SK-N-SH treated with all-trans-retinoic acid at 6 μM for 48 hours (cell line): ENCODE measurements at places on chromosomes 13 and 19.

GRCh38 chr13:41827507-41828213, 133.2 kb downstream of the VWA8 start:
- ATAC-seq: peak; percentile 91

DNA sequence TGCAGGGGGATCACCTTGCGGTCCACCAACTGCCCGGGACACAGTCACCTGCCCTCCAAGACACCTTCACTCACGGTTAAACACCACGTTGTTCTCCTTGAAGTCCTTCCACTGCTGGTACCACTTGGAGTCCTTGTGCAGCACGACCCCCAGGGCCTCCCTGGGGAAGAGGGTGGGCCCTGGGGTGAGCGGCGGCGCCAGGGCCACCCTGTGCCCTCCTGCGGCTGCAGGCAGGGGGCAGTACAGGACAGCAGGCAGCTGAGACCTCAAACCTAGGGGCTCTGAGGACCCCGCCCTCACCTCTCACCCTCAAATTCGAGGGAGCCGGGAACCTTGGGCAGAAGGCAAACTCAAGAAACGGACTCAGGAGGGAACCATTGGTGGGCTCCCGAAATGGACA, 7.5 kb upstream of the CTXN1 start:
- no peak for ATAC-seq

DNA sequence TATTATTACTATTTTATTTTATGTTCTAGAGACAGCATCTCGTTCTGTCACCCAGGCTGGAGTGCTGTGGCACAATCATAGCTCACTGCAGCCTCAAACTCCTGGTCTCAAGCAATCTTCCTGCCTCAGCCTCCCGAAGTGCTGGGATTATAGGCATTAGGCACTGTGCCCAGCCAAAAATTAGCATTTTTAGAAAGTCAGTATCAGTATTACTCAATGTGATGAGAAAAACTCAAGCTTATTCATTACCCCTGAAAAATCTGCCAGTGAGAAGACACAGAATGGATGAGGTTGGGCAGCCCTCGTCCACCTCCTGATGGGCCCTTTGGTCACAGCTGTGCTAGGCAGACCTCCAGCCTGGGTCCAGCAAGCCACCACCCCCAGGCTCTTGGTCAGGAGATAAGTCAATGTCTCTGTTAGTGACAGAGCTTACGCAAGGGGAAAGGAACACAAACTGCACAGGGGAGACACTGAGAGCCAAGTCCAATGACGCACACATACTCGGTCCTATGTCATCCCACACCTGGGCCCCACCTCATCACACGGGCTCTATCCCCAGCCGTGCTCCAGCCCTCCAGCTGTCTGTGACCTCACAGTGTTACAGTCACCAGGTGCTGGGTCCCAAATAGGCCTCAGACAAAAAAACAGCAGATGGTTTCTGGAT, 19.8 kb downstream of the PEPD start:
- no peak for ATAC-seq

DNA sequence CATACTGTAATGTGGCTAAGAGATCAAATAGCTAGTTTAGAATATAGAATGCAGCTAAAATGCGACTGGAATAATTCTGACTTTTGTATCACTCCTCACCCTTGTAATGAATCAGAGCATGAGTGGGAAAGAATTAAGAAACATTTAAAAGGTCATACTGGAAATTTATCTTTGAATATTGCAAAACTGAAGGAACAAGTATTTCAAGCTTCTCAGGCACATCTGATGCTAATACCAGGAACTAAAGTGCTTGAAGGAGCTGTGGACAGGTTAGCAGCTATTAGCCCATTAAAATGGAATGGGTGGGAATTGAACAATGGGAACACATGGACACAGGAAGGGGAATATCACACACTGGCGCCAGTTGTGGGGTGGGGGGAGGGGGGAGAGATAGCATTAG, 144.2 kb upstream of the ZNF91 start:
- no peak for ATAC-seq

- no peak for ATAC-seq
Measured at GRCh38 chr13:40319699-40320579, 346.5 kb downstream of the FOXO1 start.

DNA sequence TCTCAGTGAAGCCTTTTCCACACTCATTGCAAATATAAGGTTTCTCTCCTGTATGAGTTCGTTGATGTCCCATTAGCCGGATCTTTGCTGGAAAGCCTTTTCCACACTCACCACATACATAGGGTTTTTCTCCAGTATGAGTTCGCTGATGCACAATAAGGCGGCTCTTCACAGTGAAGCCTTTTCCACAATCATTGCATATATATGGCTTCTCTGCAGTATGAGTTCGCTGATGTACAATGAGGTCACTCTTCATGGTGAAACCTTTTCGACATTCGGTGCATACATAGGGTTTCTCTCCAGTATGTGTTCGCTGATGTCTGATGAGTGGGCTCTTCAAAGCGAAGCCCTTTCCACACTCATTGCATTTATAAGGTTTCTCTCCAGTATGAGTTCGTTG, 6.8 kb upstream of the ZNF350 start:
- no peak for ATAC-seq

- no peak for ATAC-seq
Measured at GRCh38 chr19:19526581-19527370, 1.9 kb upstream of the YJEFN3 start.

DNA sequence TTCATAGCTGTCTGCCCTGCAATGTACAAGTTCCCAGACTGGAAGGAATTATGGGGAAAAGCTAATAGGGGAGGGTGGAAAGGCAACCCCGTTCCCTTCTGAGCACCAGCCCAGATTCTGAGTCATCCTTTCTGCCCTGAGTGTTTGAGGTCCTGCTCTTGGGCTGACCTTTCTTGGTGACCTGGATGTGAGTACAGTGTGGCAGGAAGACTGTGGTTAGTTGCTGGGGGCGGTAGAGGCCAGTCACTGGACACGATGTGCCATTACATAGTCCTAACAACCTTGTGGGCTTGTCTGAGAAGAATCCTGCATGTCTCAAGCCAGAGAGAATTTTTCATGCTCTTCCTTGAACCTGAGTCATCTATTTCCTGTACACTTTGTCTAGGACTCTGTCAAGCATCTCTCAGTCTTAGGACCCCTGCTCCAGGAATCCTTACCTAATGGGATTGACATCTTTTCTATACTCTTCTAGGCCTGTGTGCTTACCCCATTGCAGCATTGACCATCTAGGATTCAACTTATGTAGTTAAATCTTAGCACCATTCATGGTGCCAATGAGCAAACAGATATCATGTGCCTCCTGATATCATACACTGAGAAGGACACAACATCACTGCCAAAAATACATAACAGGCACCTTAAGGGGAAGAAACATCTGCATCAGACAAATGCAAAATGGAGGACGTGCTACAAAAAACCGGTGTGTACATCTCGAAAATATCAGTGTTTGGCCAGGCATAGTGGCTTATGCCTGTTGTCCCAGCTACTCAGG, 8.1 kb upstream of the ANGPTL4 start:
- peak; percentile 76 for ATAC-seq

- ATAC-seq: no peak
Measured at GRCh38 chr13:76715621-76716020, 170.6 kb downstream of the KCTD12 start.

DNA sequence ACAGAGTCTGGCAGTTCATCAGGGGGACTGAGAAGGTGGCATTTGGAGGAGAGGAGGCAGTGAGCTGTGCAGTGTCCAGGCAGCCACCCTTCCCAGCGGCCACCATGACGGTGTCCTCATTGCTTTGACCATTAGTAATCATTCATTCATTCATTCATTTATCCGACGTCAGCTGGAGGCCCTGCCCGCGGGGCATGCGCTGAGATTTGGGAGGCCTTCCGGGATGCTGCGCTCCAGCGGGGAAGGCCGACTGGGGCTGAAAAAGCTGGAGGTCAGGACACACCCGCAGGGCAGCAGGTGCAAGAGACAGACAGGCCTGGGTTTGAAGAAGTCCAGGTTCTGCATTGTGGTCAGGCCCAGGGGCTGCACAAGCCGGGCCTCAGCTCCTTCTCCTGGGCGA, 8.9 kb downstream of the TTYH1 start:
- no peak for ATAC-seq

- ATAC-seq: no peak
Measured at GRCh38 chr19:47179653-47180310, 49.1 kb downstream of the SAE1 start.

DNA sequence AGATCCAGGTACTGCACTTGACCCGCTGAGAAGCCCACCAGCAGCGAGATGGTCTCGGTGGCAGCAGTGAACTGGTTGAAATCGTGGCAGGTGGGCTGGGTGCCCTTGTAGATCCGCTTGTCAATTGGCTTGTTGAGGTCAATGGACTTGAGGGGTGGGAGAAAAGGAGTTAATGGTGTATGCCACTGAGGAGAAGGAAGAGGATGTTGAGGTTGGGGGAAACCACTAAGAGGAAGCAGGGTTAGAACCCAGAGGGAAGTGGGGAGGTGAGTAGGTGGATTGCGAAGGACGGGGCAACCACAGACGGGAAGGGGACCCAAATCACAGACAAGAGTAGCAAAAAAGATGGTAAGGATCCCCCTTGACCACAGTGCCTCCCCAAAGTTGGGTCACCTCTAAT, 1.7 kb downstream of the DMWD start:
- ATAC-seq: no peak

DNA sequence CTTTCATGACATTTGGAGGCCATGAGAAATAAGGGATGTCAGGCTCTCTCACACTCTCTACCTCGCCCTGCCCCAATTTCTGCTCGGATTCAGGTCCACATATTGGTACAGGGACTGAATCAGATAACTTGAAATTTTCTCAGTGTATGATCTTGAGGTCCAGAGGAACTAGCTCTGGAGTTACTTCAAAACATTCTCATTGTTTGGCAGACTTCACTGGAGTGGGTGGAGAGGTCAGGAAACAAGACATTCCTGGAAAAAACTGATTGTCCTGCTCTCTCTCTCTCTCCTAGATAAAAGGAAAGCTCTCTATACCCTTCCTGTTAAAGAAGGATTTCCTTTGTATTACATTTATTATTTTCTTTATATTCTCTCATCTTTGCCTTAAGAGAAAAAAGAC, 428.1 kb upstream of the DACH1 start:
- ATAC-seq: peak; percentile 43; the same call in 2 of the 3 replicates

DNA sequence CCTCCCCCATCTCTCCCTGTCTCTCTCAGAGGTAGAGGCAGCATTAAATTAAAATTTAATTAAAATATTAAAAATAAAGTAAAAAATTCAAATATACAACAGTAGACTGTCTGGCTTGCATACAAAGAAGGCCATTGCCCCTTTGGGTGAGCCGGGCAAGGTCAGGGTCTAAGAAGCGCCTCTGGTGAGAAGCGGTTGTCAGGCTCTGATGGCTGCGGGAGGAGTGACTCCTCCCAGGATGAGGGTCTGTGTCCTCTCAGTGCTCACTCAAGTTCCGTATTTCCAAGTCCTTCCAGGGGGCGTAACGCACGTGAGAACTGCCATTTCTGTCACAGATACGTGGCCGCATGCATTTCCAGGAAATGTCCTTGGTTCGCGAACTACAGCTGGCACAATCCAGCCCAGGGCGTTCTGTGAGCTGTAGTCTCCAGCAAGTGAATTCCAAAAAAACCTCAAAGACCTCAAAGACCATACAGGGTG, 737 bp upstream of the ZNF181 start:
- peak; percentile 59 for ATAC-seq

GRCh38 chr13:23868521-23868920, 20.7 kb downstream of the MIPEP start:
- ATAC-seq: no peak

DNA sequence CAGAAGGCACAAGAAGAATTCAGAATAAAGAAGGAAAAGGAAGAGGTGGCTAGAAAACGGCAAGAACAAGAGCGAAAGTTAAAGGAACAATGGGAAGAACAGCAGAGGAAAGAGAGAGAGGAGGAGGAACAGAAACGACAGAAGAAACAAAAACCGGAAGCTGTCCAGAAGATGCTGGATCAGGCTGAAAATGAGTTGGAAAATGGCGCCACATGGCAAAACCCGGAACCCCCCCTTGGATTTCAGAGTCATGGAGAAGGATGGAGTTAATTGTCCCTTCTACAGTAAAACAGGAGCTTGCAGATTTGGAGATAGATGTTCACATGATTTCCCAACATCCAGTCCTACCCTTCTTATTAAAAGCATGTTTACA, 6.7 kb downstream of the CD209 start:
- no peak for ATAC-seq

GRCh38 chr19:13597640-13598039, 91.4 kb upstream of the CACNA1A start:
- peak; percentile 94 for ATAC-seq

DNA sequence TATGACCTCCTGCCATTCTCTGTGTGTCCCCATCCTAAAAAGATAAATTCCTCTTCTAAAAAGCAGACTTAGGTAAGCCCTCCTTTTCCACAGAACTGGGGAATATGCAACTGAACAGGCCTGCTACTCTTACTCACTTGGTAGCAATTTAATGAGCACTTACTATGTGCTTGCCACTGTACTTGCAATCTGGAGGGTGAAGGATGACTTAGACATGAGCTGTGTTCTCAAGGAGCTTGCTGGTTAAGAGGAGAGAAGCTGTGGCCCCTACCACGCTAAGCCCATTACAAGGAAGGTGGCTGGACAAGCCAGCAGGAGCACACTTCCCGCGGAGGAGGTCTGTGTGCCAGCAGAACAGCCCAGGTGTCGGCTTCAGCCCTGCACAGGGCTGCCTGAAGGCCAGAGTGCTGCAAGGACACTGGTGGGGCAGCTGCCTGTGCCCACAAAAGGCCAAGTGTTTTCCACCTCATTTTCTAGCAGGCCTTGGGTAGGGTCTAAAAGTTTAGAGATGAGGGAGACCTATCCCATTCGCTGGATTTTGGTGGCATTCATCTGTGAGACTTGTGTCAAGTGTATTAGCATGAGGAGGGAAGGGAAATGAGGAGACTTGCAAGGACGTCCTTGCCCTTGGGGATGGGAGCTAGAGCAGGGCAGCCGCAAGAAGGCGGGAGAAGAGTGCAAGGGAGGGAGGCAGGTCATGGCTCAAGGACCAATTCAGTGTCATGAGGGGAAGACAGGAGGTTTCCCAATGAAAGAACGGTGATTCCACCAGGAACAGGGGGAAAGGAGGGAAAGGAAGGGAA, 52.0 kb downstream of the COL4A1 start:
- no peak for ATAC-seq

DNA sequence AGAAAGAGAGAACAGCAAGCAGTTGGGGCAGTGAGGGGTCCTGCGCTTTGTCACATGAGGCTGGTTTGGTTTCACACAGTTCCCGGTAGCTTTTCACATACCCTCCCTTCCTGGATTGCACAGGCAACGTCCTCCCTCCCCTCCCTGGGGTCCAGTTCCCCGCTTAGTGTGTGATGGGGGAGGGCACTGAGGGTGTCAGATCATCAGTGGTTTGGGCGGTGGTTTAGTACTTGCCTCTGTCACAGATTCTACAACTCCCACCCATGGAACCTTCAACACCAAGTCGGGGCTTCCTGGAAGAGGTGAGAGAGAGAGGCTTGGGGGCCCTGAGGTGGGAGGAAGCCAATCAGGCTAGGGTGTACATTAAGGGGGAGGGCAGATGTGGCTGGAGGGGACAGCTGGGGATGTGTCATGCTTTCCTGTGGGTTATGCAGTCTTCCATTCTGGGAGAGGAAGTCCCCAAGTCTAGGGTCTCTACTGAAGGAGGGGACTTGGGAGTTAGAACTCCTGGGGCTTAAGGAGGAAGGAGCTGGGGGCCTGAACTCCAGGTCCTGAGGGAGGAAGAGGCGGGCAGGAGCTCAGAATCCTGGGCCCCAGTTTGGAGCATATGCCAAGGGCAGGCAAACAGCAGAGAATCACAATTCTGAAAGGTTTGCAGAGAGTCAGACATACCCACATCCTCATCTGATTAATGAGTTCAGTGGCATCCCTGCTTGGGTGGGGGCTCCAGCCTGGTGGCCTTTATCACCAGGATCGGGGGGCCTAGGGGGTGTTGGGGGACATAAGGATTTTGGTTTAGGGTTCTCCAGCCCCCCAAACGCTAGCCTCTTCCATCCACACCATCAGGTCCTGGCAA, at the start of gene NKG7:
Gene NKG7, minus strand, starts transcription at position 6 of the 856 bp plus-strand sequence. CDS start 119 bp downstream, outside the sequence.
- ATAC-seq: no peak
